ENCODE measurements at places on chromosomes 11 and 22. TPM values are rescaled to one million over a fixed set of nuclear protein-coding genes. Genes with fewer than 3 reads are reported as not detected.

- peak; percentile 66 for DNase-seq
- peaks cover 14% of the 10 kb centered on the region for H3K27me3 ChIP-seq
Observed at GRCh38 chr22:37556710-37557109, 3.6 kb upstream of the CDC42EP1 start.

DNA sequence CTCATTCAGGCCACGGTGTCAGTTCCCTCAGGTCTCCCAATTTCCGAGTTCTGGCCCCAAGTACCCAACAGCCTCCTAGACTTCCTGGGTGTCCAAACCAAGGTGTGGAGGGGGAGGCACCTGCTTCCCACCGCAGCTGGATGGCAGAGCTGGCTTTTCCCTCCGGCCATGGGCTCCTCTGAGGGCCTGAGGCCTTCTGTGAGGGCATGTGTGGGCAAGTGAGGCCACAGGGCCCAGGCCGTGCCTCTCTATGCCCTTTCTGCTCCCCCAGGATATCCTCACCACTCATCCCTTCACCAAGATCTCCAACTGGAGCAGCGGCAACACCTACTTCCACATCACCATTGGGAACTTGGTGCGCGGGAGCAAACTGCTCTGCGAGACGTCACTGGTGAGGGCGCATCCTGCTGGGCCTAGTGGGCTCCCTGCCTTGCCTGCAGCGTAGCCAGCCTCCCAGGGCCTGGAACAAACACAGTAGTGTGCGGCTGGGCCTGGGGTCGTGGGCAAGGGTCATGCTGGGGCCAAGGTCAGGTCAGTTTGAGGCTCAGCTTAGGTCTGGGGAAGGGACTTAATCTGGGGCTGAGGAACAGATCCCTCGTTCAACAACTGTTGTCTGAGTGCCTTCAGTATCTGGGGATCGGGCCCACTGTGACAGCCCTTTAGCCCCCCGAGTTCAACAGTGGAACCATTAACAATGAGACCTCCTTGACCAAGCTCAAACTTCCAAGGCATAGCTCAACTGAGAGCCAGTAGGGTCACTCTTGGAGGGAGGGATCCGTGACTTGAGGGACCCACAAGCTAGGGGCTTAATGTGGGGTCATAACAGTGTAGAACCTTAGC lies 85.8 kb downstream of the MYO7A start:
- H3K36me3 ChIP-seq = no peaks in the 10 kb centered on the region
- no peak overlapping the region for H3K27ac ChIP-seq
- no peak overlapping the region for H3K4me3 ChIP-seq

The LMF2 gene
- total RNA-seq = 71.0 TPM

The OR4A16 gene
- not detected for total RNA-seq

The TRIM22 gene
- total RNA-seq = 35.9 TPM

- peaks cover 40% of the 10 kb centered on the region for H3K4me1 ChIP-seq
- H3K27me3 ChIP-seq = no peaks in the 10 kb centered on the region
- no peak overlapping the region for H3K4me3 ChIP-seq
- peaks cover 19% of the 10 kb centered on the region for H3K36me3 ChIP-seq
- H3K27ac ChIP-seq = peak overlapping the region; percentile 14
Observed at GRCh38 chr11:34649597-34649996, 28.7 kb downstream of the EHF start.

DNA sequence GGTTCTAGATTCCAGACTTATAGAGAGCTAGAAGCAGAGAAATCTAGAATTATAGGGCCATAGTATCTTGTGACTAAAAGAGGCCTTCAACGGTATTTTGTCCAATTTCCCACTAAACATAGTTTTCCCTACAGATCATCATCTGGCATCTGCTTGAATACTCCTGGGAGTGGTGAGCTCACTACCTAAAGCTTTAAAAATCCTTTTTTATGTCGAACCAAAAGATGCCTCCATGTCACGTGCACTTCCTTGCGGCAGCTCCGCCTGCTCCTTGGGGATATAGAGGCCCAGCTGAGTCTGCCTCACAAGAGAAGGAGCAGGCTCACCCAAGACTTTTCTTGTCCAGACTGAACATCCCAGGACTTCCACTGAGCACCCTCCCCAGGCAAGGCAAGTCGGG lies 4.3 kb upstream of the MB start:
- DNase-seq = no peak
- no peaks in the 10 kb centered on the region for H3K36me3 ChIP-seq
- H3K4me3 ChIP-seq = no peak overlapping the region
- peak overlapping the region; percentile 2 for H3K27ac ChIP-seq
- H3K27me3 ChIP-seq = no peaks in the 10 kb centered on the region
- peaks cover 22% of the 10 kb centered on the region for H3K4me1 ChIP-seq

The SLC22A9 gene
- not detected for total RNA-seq

The DTX4 gene
- 38.6 TPM for total RNA-seq

DNA sequence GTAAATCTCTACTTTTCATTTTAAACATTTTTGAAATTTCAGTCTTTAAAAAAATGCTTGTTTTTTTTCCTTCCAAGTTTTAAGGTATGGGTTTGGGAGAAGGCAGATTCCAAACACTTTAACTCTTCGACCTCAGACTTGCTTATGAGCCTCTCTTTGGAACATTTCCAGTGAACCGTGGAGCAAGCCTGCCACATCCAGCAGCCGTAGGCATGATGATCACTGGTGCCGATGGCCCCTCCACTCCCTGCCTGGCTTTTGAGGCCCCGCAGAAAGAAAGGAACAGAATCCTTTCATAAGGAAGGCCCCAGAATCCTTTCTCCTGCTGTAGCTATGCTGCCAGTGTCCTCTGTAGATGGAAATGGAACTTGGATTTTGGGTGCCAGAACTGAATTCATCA lies 50.7 kb downstream of the BMAL1 start:
- no peaks in the 10 kb centered on the region for H3K36me3 ChIP-seq
- no peak for DNase-seq
- H3K27ac ChIP-seq = no peak overlapping the region
- no peak overlapping the region for H3K4me3 ChIP-seq
- peaks cover 46% of the 10 kb centered on the region for H3K4me1 ChIP-seq

DNA sequence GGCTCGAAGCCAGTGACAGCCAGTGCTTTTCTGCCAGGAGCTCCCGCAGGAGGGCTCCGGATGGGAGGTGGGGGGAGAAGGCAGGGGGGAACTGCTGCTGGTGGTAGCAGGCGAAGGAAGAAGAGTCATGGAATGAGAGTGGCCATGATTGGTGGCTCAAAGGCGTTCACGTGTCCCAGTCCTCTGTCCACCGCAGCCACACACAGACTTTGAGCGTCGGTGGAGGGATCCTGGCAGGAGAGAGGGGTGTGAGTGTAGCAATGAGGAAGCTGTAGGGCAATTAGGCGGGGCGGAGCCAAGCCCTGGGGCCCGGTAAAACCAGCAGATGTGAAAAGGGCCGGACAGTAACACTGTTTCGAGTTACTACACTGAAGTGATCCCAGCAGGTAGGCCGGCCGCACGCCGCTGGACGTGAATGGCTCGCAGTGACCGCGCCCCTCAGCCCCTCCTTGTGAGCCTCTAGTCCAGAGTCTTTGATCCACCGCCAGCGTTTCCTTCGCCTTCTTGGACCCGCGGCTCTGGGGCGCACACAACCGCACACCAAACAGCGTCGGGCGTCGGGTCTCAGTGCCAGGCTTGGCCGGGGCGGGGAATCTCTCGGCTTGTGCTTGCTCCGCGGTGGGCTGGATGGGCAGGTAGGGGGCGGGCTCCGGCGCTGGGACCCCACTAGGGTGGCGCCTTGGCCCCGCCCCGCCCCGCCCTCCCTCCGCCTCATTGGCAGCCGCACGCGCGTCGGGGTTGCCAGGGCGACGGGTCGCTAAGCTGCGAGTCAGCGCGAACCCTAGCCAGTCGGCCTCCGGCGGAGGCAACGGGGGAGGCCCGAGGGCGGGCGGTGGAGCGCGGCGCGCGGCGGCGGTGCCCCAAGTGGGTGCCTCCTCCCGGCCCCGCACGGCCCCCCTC lies at the start of gene LRRC10B:
Gene LRRC10B (plus strand): TSS at position 788 of the 900 bp plus-strand sequence. CDS start 250 bp downstream, outside the sequence.
- peak within 1 kb of the TSS; percentile 32 for H3K4me3 ChIP-seq
- H3K27ac ChIP-seq = peak within 1 kb of the TSS; percentile 70
- peak; percentile 87 for DNase-seq
- H3K27me3 ChIP-seq = peaks cover 54% of the 10 kb centered on the region
- H3K36me3 ChIP-seq = no peaks in the 10 kb centered on the region

- no peak overlapping the region for H3K27ac ChIP-seq
- no peaks in the 10 kb centered on the region for H3K27me3 ChIP-seq
- no peak for DNase-seq
- peaks cover 9% of the 10 kb centered on the region for H3K4me1 ChIP-seq
- H3K4me3 ChIP-seq = no peak overlapping the region
Observed at GRCh38 chr22:30445438-30446145, 20.0 kb downstream of the MTFP1 start.

- H3K36me3 ChIP-seq = no peaks in the 10 kb centered on the region
- H3K4me3 ChIP-seq = no peak overlapping the region
- no peak overlapping the region for H3K27ac ChIP-seq
- DNase-seq = no peak
- no peaks in the 10 kb centered on the region for H3K4me1 ChIP-seq
- no peaks in the 10 kb centered on the region for H3K27me3 ChIP-seq
Observed at GRCh38 chr11:99449345-99449744, 428.6 kb downstream of the CNTN5 start.

DNA sequence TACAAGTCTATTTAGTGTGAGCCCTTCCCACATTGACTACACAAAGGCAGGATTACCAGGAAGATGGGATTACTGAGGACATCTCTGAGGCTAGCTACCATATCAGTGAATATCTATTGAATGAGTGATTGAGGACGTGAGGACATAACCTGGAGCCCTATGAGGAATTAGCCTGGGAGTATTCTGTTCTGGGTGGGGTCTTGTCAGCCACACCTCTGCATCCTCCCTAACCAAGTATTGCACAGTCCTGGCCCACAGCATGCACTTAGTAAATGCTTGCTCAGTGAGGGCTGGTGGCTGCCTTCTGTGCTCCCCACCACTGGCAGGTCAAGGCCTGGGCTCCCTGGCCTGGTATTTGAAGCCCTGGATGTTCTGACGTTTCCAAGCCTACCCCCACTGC lies 14.8 kb downstream of the DUSP18 start:
- DNase-seq = no peak
- H3K4me1 ChIP-seq = peaks cover 26% of the 10 kb centered on the region
- no peaks in the 10 kb centered on the region for H3K27me3 ChIP-seq
- no peak overlapping the region for H3K27ac ChIP-seq

The PPP2R5B gene
- total RNA-seq = 6.6 TPM

GRCh38 chr11:64132191-64132771 lies 33.6 kb downstream of the MACROD1 start:
- no peak overlapping the region for H3K27ac ChIP-seq
- H3K27me3 ChIP-seq = no peaks in the 10 kb centered on the region
- H3K4me1 ChIP-seq = peaks cover 6% of the 10 kb centered on the region

DNA sequence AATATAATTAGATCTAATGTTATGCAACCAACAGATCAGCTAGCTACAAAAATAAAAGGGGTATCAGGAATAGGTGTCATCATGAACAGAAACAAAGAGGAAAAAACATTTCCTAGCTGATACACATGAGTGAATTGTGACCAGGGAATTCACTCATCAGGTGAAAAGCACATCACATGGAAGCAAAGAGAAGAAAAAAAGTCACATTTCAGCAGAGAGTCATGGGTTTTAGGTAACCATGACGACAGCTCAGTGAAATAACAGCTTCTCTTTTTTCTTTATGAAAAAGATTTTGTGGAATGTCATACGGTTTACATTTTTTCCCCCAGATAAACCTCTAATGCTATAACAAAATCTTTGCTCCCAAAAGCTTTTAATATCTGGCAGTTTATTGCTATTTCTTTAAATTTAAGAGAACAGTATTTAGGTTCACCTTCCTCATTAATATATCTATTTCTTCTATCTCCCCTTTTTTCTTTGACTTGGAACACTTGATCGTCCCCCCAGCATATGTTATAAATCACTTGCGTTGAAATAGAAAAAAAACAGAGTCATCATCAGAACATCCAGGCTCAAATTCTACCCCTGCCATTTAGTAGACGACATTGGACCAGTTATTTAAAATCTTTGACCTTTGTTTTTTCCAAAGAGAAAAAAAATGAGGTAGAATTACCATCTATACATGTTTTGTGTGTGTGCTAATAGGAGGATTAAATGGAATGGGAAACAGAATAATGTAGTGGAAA lies 5.3 kb downstream of the TYR start:
- no peaks in the 10 kb centered on the region for H3K27me3 ChIP-seq
- H3K4me1 ChIP-seq = no peaks in the 10 kb centered on the region
- peak; percentile 24 for DNase-seq
- no peak overlapping the region for H3K4me3 ChIP-seq
- H3K36me3 ChIP-seq = no peaks in the 10 kb centered on the region

DNA sequence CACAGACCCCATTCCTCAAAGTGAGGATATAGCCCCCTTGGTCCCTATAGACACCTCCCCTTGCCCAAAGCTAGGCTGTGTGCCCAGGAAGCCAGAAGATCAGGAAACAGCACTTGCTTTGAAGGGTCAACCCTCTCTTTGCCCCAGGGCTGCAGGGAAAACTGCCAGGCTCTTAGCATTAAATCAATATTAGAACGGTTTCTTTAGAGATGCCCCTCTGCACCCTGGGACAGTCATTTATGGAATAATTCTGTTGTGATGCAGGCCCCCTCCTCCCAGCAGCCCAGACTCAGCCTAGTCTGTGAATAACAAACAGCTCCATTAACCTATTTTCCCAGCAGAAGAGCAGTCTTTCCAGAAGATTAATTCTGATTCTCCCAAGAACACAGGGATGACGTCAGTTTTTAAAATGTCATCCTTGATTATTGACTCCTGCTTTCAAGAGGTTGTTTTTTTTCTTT lies 11.6 kb upstream of the CAPN5 start:
- no peak for DNase-seq
- no peaks in the 10 kb centered on the region for H3K4me1 ChIP-seq
- no peaks in the 10 kb centered on the region for H3K36me3 ChIP-seq

The UBQLNL gene
- total RNA-seq = 0.92 TPM

All from stomach (tissue), 19 donors.